ENCODE measurements at places on chromosomes 11 and 22.

DNA sequence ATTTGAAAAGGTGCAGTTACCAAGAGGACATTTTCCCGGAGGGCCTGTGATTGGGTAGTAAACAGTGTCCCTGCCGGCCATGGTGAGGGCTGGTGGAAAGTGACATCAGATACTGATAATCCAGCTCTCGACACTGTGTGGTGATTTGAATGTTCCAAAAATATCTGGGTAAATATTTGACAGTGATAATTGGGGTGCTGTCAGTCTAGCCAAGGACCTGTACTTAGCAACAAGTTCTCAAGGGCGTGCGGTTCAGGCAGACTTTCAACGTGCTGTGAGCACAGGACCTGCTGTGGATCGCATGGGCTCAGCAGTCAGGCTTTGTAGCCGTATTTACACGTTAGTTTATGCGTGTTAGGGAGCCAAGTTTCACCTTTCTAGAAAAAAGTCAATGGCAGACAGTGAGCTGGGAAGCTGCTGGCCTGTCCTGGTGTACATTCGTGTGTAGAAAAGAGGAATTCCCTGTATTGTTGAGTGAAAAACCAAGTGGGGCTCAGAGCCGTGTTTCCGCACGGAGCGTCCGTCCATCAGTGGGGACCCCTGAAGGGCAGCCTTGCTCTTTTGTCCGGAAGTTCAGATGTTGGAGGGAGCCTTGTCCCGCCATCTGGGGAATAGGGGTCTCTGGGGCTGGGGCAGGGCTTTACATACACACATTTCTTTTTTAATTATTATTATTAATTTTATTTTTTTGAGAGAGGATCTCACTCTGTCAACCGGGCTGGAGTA is 11.3 kb downstream of the TRMU start:
- no peak for DNase-seq
- no peak overlapping the region for H3K4me3 ChIP-seq
- H3K27ac ChIP-seq: no peak overlapping the region
- H3K4me1 ChIP-seq: no peaks in the 10 kb centered on the region

DNA sequence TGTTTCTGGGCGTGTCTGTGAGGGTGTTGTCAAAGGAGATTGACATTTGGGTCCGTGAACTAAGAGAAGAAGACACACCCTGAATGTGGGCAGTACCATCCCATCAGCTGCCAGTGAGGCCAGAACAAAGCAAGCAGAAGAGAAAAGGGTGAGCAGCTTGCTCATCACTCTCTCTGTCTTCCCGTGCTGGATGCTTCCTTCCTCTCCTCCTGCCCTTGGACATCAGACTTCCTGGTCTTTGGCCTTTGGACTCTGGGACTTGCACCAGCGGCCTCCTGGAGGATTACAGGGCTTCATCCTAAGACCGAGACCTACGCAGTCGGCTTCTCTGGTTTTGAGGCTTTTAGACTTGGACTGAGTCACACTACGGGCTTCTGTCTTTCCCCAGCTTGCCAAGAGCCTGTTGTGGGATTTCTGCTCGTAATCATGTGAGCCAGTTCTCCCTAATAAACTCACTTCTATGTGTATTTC is 18.8 kb downstream of the APOL2 start:
- no peaks in the 10 kb centered on the region for H3K36me3 ChIP-seq
- H3K4me1 ChIP-seq: peaks cover 14% of the 10 kb centered on the region
- DNase-seq: no peak

GRCh38 chr11:19842505-19842904 is 129.9 kb downstream of the NAV2 start:
- H3K27ac ChIP-seq: no peak overlapping the region
- peaks cover 12% of the 10 kb centered on the region for H3K36me3 ChIP-seq
- no peaks in the 10 kb centered on the region for H3K27me3 ChIP-seq
- DNase-seq: no peak

DNA sequence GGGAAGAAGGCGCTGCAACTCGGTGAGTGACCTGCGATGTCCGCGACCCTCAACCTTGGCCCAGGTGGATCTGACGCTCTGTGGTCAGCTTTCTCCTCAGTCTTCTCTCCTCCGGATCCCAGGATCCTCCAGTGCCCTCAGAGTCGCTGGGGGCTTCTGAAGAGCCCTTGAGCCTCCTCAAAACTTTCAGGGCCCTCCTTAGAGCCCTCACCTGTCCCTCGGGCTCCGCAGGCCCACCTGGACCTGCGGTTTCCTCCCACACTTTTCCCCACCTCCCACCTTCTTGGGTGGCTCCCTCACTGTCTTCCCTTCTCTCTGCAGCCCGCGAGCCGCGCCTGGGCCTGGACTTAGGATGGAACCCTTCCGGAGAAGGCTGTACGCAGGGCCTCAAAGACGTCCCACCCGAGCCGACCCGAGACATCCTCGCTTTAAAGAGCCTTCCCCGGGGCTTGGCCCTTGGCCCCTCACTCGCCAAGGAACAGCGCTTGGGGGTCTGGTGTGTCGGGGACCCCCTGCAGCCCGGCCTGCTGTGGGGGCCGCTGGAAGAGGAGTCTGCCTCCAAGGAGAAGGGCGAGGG is 335 bp downstream of the ZNF408 start:
- H3K27me3 ChIP-seq: no peaks in the 10 kb centered on the region
- peak overlapping the region; percentile 91 for H3K27ac ChIP-seq
- peak overlapping the region; percentile 89 for H3K4me3 ChIP-seq
- H3K4me1 ChIP-seq: peaks cover 45% of the 10 kb centered on the region
- no peak for DNase-seq
- H3K36me3 ChIP-seq: peaks cover 56% of the 10 kb centered on the region

GRCh38 chr22:37362621-37363020 is 64.7 kb downstream of the ELFN2 start:
- H3K36me3 ChIP-seq: no peaks in the 10 kb centered on the region
- H3K27ac ChIP-seq: no peak overlapping the region
- DNase-seq: no peak
- H3K27me3 ChIP-seq: peaks cover 36% of the 10 kb centered on the region
- no peaks in the 10 kb centered on the region for H3K4me1 ChIP-seq

DNA sequence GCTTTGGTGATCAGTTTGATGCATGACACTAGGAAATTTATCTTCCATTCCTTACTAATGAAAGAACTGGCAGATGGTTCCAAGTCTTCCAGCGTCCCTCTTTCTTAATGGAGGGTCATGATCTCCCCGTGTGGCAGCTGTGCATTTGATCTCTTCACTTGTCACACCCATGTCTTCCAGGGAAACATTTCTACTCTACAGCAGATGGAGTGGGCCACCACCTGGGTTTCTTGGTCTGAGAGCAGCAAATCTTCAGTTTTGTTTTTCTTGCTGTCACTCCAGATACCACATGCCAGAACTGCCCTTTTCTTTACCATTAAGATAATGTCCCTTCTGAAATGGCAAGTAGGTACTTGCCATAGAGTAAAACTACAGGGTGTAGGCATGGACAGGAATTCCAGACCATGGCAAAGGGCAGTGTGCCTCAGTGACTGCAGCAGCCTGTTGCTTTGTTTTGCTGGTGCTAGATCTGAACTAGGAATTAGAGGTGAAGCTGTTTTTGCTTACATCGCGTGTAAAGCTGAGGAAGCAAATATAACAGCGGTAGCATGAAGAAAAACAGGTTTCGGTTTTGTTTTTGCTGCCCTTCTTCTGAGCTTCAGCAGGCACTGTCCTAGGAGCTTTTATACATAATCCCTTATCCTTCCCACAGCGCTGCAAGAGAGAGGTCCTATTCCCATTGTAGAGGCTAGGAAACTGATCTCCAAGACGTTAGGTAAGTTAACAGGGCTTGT is 20.7 kb upstream of the C11orf96 start:
- peaks cover 4% of the 10 kb centered on the region for H3K4me1 ChIP-seq
- no peaks in the 10 kb centered on the region for H3K27me3 ChIP-seq
- DNase-seq: no peak
- no peaks in the 10 kb centered on the region for H3K36me3 ChIP-seq
- no peak overlapping the region for H3K4me3 ChIP-seq

GRCh38 chr11:17486646-17487045 is 10.0 kb upstream of the ABCC8 start:
- H3K4me1 ChIP-seq: no peaks in the 10 kb centered on the region
- H3K27me3 ChIP-seq: no peaks in the 10 kb centered on the region
- H3K36me3 ChIP-seq: no peaks in the 10 kb centered on the region
- H3K27ac ChIP-seq: no peak overlapping the region

DNA sequence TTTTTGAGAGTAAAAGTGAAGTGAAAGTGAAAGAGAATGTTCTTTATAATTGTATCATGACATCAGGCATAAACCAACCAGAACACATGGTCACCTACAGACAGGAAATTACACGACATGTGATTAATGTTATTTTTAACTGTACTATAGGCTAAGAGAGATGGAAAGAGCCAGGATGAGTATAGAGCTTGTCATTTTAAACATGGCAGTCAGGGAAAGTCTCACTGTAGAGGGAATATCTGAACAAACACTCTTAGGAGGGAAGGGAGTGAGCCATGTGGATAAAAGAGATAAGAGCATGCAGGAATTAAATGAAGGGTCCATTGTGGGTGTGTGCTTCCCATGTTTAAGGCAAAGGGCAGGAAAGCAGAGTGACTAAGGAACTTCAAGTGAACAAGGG is 599.1 kb upstream of the FAT3 start:
- H3K36me3 ChIP-seq: no peaks in the 10 kb centered on the region
- no peak overlapping the region for H3K27ac ChIP-seq
- no peak for DNase-seq
- no peaks in the 10 kb centered on the region for H3K27me3 ChIP-seq
- H3K4me3 ChIP-seq: no peak overlapping the region
- H3K4me1 ChIP-seq: no peaks in the 10 kb centered on the region

- H3K4me3 ChIP-seq: no peak overlapping the region
- no peak for DNase-seq
- no peaks in the 10 kb centered on the region for H3K27me3 ChIP-seq
- H3K4me1 ChIP-seq: peaks cover 19% of the 10 kb centered on the region
Observed at GRCh38 chr11:66967670-66968425, 7.3 kb upstream of the C11orf86 start.

GRCh38 chr11:17218403-17218802 is 10.6 kb upstream of the PIK3C2A start:
- H3K27me3 ChIP-seq: no peaks in the 10 kb centered on the region
- no peak for DNase-seq
- no peaks in the 10 kb centered on the region for H3K4me1 ChIP-seq
- H3K36me3 ChIP-seq: no peaks in the 10 kb centered on the region

- peak within 1 kb of the TSS; percentile 56 for H3K4me3 ChIP-seq
- H3K36me3 ChIP-seq: no peaks in the 10 kb centered on the region
- DNase-seq: no peak
- H3K27ac ChIP-seq: peak within 1 kb of the TSS; percentile 81
- H3K4me1 ChIP-seq: peaks cover 30% of the 10 kb centered on the region
- H3K27me3 ChIP-seq: no peaks in the 10 kb centered on the region
Observed at GRCh38 chr11:44726283-44727113, at the start of gene TSPAN18. TSS of gene TSPAN18 (plus strand) at chr11:44726962. CDS start at chr11:44906417, 179,455 bp downstream.

DNA sequence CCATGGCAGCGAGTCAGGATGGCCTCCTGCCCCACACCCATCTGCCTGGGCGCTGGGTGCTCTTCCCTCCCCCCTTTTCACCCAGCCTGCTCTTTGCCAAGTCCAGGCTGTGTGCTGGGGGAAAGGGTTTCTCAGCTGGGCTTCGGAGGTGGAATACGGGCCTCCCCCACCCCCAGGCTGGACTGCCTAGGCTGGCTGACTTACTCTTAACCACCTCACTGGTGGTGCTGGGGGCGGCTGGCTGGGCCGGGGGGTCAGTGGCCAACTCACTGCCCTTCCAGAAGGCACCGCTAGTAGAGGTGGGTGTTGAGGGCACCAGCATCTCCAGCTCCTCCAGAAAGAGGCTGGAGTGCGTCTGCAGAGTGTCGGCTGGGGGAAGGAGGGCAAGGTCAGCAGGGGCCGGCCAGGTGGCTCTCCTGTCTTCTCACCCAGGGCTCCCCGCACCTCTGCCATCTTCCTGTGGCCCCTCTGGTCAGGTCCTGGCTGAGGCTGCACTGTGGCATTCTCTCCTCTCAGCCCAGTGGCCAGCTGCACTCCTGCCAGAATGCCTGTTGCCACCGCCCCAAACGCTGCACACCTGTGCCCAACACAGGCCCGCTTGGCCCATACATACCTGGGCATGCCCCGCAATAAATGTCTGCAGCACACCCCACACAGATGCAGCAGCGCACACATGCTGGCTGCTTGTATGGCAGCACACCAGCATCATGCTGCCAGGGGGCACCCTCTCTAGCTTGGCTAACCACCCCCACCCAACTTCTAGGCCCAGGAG is 9.7 kb downstream of the PITPNM1 start:
- peaks cover 32% of the 10 kb centered on the region for H3K36me3 ChIP-seq
- no peak overlapping the region for H3K27ac ChIP-seq
- H3K4me1 ChIP-seq: no peaks in the 10 kb centered on the region
- H3K27me3 ChIP-seq: no peaks in the 10 kb centered on the region
- H3K4me3 ChIP-seq: no peak overlapping the region

DNA sequence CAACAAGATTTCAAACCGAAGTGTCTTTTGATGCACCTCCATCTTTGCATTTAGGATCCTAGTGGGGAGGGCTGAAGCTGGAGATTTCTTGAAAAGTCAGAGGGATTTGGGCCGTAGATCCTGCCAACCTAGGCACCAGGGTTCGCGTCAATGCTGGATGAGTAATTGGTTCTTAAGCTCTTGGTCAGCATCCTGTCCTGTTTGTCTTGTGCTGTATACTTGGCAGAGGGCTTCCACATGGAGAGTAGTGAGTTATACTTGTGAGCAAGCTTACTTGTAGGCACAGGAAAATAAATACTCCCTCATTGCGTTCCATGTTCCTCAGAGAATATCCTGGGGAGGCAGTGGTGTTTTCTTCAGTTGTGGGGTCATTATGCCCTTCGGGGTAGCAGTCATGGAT is 12.6 kb downstream of the INSC start:
- H3K27ac ChIP-seq: no peak overlapping the region
- H3K4me1 ChIP-seq: no peaks in the 10 kb centered on the region
- DNase-seq: no peak
- H3K4me3 ChIP-seq: no peak overlapping the region
- H3K27me3 ChIP-seq: peaks cover 26% of the 10 kb centered on the region
- H3K36me3 ChIP-seq: no peaks in the 10 kb centered on the region

- no peak overlapping the region for H3K27ac ChIP-seq
- no peak overlapping the region for H3K4me3 ChIP-seq
- DNase-seq: no peak
- H3K27me3 ChIP-seq: no peaks in the 10 kb centered on the region
Observed at GRCh38 chr11:123590296-123590912, 64.0 kb downstream of the SCN3B start.

DNA sequence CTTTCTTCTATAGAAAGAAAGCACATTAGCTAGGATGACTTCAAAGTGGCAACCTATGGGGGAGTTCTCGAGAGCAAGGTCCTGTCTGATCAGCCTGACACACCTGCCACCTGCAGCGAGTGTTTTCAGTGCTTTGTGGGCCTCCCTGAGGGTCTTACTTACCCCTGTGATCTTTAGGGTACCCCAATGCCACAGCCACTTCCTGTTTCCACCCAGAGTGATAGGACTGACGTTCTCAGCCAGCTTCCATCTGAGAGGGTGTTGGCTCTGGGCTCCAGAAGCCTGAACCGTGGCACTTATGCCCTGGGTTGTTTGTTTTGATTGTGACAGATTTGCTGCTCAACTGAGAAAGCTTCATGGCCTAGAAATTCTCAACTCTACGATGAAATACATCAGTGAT is 21.7 kb upstream of the ANKK1 start:
- DNase-seq: no peak
- no peaks in the 10 kb centered on the region for H3K36me3 ChIP-seq
- H3K27ac ChIP-seq: no peak overlapping the region
- H3K4me3 ChIP-seq: no peak overlapping the region
- H3K27me3 ChIP-seq: no peaks in the 10 kb centered on the region

- H3K36me3 ChIP-seq: no peaks in the 10 kb centered on the region
- peaks cover 96% of the 10 kb centered on the region for H3K4me1 ChIP-seq
- peaks cover 25% of the 10 kb centered on the region for H3K27me3 ChIP-seq
- no peak for DNase-seq
Observed at GRCh38 chr11:1870721-1871466, 18.0 kb downstream of the LSP1 start.

GRCh38 chr11:72636376-72636775 is 37.8 kb downstream of the PDE2A start:
- peaks cover 49% of the 10 kb centered on the region for H3K27me3 ChIP-seq
- no peak for DNase-seq
- no peaks in the 10 kb centered on the region for H3K36me3 ChIP-seq
- H3K4me3 ChIP-seq: no peak overlapping the region
- no peaks in the 10 kb centered on the region for H3K4me1 ChIP-seq
- no peak overlapping the region for H3K27ac ChIP-seq
